Activated CD8-positive, alpha-beta memory T cell treated with anti-CD3 and anti-CD28 coated beads for 36 hours (primary cell): ENCODE measurements at places on chromosomes 1 and 21. TPM values are rescaled to one million over a fixed set of nuclear protein-coding genes. Genes with fewer than 3 reads are reported as not detected.

CCDC24 gene
- total RNA-seq, result 2.9 TPM

SHE gene
- not detected for total RNA-seq

RGS16 gene
- 77.5 TPM for total RNA-seq

LMOD1 gene
- total RNA-seq, result not detected

CCDC17 gene
- 1.7 TPM for total RNA-seq

THEM5 gene
- total RNA-seq, result not detected

C1QA gene
- not detected for total RNA-seq

CCDC27 gene
- total RNA-seq, result not detected

FHAD1 gene
- total RNA-seq, result 0.38 TPM

OPTC gene
- total RNA-seq, result not detected

OR6K3 gene
- total RNA-seq, result not detected

SPAG17 gene
- total RNA-seq, result not detected

UBE2U gene
- not detected for total RNA-seq

PPIAL4G gene
- not detected for total RNA-seq

LBR gene
- 147 TPM for total RNA-seq
